ENCODE measurements at places on chromosomes 4 and X.
A peak's percentile ranks its signal among the peaks of the same experiment; 100 is the strongest.

GRCh38 chr4:79445371-79445781, 37.3 kb upstream of the GK2 start:
- peak; percentile 42 for DNase-seq

DNA sequence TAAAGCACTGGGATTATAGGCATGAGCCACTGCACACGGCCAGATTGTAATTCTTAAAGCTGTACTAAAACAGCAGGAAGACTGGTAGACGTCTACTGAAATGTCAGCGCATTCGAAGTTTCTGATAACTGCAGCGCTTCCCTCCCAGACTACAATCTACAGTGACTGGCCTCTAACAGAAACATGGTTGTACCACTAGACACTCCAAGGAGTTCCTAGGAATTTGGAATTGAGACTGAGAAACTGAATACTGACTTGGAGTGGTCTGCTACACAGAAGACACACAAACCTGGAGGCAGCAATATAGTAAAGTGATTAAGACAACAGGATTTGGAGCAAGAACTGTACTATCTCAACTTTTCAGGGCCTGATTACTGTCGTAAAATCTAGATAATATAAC, 937 bp downstream of the HELQ start:
- DNase-seq: peak; percentile 2

- peak; percentile 35 for DNase-seq
Observed at GRCh38 chr4:25320773-25321172, 8.2 kb downstream of the ZCCHC4 start.

DNA sequence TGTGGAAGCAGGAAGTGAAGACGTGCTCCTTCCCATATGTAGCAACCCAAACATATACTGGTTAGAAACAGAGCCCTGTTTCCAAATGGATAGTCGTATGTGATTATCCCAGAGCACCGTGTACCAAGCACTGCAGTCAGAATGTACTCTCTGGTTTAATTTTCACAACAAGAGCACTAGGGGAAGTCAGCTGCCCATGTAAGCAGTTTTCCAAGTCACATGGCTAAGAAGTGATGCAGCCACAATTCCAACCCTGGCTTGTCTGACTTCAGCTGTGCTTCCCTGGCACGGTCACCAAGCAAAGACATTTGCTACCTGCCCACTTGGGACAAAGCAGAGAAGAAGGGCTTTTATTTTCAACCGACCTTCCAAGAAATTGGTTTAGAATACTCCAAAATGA, 28.2 kb upstream of the CEP135 start:
- peak; percentile 11 for DNase-seq

DNA sequence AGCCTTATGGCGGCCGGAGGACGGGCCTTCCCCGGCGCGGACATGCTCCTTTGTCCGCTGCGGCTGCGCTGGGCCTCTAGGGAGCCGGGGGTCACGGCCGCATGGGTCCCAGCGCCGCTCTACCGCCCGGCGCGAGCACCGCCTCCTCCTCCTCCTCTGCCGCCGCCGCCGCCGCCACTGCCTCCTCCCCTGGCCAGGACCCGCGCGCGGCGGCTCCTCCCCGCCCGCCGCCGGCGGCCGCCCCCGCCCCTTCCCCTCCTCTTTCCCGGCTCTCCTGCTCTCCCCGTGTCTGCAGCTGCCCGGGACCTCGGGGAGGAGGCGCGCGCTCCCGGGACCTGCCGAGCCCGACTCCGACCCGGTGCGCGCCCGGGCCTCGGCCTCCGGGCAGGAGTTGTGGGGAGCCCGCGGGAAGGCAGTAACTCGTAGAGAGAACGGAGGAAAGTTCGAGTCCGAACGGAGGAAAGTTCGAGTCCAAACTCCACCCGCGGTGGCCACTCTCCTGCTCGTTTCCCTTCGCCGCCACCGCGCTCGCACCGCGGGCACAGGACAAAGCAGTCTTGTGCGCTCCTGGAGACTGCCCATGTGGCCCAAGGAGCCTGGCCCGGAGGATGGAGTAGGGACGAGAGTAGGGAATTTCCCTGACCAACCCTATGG, at the start of gene ADGRA3:
ADGRA3 (minus strand) TSS at position 179 of the 654 bp plus-strand sequence. CDS start 282 bp downstream, outside the sequence.
- DNase-seq: peak; percentile 80

DNA sequence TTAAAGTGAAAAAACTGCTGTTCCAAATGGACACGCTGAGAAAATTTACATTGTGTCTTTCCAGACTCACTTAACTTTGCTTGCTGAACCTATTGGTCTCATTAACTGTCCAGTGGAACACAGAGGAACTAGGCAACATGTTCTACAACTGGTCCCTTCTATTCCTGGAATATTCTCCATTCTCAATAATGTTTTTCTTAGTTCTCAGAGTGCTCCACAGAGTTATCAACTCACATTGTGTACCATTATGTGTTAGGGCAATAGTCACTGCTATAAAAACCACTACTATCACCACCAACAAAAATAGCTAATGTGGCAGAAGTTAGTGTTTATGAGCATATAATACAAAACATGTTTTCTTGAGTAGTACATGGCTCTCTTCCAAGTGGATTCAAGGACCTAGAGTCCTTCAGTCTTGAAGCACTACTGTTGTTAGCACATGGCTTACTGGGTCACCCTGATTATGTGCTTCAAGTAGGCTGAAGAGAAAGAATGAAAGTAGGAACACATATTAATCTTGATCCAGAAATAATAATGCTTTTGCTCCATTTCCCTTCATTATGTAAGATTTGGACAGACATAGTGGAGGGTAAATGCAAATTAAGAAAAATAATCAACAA, 865.3 kb upstream of the HS3ST1 start:
- DNase-seq: no peak

GRCh38 chr4:105544520-105545286, 7.7 kb upstream of the ARHGEF38 start:
- no peak for DNase-seq

GRCh38 chrX:34371754-34372153, 239.6 kb upstream of the FAM47A start:
- no peak for DNase-seq

GRCh38 chrX:16643176-16643575, 6.8 kb upstream of the S100G start:
- peak; percentile 88 for DNase-seq

- DNase-seq: no peak
Observed at GRCh38 chr4:40686081-40686913, 56.6 kb upstream of the RBM47 start.

DNA sequence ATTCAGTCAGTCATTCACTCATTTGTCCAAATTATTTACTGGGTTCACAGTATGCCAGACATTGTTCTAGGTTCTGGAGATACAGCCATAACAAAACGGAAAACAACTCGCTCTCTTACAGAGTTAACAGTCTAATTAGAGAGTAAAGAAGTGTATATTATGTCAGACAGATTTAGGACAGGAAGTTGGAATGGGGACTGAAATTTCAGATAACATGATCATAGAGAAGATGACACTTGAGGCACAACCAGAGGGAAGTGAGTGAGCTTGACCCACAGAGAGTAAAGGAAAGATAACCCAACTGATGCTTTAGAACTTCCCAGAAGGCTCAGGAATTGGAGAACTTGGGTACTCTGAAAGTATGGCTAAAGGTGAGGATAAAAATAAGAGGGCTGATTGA, 139.4 kb downstream of the ZAR1 start:
- no peak for DNase-seq

GRCh38 chr4:113406723-113407016, 354.9 kb downstream of the CAMK2D start:
- DNase-seq: no peak

DNA sequence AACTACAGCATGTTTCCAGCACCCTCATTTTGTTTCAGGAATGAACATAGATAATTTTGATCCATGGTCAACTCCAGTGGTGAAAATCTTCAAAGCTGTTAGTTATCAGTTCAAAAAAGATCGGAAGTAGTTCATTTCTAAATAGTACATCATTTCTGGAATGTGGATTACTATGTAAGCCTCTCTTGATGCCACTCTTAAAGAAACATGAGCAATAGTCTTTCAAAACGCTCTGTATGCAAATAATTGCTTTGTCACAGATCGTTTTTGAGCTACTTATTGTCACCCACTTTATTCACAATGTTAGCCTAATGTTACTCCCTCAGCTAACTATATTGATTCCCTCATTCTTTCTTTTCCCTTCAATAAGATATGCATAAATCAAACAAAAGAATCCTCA, 65.7 kb downstream of the NEIL3 start:
- DNase-seq: no peak

DNA sequence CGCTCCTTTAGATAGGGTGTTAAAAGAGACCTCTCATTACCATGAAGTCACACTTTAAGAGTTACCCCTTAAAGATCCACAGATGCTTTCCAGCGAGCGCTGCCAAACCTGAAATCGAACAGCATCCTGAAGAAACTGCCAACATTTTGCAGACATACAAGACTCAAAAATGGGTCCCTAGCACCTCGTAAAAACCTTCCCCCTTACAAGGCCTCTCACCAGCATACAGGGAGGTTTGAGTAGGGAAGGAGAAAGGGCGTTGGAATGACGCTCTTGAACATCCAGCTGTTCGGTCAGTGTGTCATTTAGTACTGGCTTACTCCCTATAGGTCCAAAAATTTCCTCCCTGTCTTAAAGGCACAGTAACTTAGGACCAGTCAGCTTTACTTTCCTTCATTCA, 45.3 kb upstream of the PGRMC1 start:
- DNase-seq: peak; percentile 71

DNA sequence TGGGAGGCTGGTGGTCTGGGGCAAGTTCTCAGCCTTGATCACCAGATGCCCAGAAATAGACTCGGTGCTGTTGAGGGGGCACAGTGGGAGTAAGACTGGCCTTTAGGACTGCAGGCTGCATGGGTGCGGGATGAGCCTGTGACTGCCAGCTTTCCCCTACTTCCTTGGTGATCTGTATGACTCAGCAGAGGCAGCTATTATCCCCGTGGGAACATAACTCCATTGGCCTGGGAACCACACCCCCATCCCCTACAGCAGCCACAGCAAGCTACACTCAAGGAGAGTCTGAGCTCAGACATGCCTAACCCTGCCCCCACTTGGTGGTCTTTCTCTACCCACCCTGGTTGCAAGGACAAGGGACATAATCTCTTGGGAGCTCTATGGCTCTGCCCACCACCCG, 20.6 kb downstream of the CLIC2 start:
- no peak for DNase-seq

DNA sequence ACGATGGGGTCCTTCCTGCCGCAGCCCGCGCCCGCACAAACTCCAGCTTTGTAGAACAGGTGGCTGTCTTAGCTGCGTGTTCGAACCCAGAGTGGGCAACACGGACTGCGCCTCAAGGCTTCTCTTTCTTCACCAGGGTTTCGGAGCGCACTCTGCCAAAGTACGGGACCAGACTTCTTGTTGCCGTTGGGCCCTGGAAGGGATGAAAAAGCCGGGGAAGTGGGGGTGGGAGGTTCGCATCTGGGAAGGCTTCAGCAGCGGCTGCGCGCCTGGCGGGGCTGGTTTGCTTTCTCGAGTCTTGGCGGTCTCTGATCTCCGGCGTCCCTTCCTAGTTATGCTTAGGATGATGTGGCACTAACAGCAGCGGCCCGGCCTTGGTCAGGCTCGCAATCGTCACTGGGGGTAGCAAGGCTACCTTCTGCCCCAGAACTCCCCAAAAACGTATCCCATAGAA, 673 bp downstream of the PARM1 start:
- no peak for DNase-seq

DNA sequence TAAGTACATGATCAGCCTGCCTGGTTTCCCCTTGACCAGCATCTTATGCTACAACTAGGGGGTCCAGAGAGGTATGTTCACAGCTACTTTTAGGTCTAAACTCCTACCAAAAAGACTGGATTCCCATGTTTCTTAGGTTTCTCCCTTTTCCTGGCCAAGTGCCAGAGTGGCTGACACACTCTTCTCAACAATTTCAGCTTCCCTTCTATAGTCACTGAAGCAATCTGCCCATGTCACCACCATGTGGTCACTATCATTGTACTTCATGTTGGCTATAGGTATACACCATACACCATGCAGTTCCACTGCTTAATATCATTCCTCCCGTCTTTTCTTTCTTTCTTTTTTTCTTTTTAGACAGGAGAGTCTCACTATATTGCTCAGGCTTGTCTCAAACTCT, 66.9 kb downstream of the KLHL13 start:
- DNase-seq: no peak

GRCh38 chr4:37627263-37627662, 58.9 kb downstream of the RELL1 start:
- no peak for DNase-seq

- DNase-seq: no peak
Observed at GRCh38 chr4:138675685-138676084, 339.9 kb upstream of the NOCT start.

- DNase-seq: peak; percentile 59
Observed at GRCh38 chrX:110082161-110082560, 79.2 kb downstream of the TMEM164 start.

DNA sequence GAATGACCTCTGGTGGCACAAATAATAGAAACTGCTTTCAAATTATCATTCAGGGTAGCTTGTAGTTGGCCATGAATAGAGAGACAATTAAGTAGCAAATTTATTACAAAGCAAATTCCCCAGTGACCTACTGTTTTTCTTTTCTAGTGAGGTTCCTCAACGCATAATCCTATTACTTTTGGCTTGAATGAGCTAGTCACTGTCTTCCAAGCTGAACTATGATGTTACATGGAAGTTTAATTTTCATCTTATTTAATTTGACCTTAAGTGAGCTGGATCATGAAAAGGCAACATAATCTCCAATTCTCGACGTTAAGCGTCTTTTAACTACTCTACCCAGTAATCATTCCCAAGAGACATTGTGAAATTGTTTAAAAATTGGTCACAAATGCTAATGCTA, 347.4 kb upstream of the MAGEB2 start:
- no peak for DNase-seq

- DNase-seq: peak; percentile 27
Observed at GRCh38 chr4:6548201-6548881, 26.6 kb upstream of the MAN2B2 start.

DNA sequence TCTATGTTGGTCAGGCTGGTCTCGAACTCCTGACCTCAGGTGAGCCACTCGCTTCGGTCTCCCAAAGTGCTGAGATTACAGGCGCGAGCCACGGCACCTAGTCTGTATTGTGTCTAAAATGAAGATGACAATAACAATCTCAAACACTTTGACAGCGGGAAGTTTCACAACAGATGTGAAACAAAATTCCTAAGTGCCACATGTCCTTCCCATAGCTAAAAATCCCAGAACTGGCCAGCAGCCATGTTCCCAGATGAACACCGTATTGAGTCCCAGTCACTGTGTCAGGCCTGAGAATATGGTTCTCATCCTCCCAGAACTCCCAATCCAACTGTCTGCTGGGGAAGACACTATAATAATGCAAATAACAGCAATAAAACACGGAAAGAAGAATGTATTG, 16.4 kb upstream of the KLHL8 start:
- peak; percentile 31 for DNase-seq

GRCh38 chrX:12881914-12882313, 15.0 kb downstream of the TLR7 start:
- no peak for DNase-seq

DNA sequence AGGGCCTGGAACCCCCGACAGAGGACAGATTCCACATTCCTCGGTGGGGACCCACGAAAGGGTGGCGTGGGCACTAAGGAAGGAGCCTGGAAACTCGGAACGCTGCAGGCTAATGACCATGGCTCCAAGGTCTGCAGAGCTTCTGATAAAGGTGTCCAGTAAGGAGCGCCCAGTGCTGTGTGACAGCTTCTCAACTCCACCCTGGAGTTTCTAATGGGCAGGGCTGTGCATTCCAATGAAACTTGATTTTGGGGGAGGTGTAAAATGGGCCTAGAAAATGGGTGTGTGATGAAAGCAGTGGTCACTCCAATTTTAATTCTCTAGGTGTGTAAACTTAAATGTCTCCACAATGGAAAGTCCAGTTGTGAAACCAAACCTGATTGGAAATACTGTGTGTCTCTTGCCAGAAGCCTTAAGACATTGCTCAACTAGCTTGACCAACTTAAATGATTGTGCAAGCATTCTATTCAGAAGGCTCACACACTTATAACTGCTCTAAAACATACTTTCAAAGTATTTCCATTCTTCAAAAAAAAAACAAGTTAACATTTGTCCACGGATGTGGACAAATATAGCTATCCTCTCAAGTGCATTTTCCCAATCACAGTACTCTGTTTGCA, 52.1 kb downstream of the XAGE2 start:
- DNase-seq: peak; percentile 6

Data from fibroblast of skin of scalp (primary cell).